Astrocyte (in vitro differentiated cells and primary cell): ENCODE measurements at places on chromosomes 2 and 18. TPM values are rescaled to one million over a fixed set of nuclear protein-coding genes. Genes with fewer than 3 reads are reported as not detected.

The OR6B2 gene
- total RNA-seq = not detected in 2 replicates

The B4GALT6 gene
- 17.0 and 17.7 TPM in 2 replicates for total RNA-seq

- H3K27ac ChIP-seq = no peak overlapping the region
- no peak for DNase-seq
- no peak overlapping the region for H3K4me3 ChIP-seq
- no peaks in the 10 kb centered on the region for H3K36me3 ChIP-seq
Observed at GRCh38 chr2:145119225-145119624, 599.3 kb upstream of the ZEB2 start.

DNA sequence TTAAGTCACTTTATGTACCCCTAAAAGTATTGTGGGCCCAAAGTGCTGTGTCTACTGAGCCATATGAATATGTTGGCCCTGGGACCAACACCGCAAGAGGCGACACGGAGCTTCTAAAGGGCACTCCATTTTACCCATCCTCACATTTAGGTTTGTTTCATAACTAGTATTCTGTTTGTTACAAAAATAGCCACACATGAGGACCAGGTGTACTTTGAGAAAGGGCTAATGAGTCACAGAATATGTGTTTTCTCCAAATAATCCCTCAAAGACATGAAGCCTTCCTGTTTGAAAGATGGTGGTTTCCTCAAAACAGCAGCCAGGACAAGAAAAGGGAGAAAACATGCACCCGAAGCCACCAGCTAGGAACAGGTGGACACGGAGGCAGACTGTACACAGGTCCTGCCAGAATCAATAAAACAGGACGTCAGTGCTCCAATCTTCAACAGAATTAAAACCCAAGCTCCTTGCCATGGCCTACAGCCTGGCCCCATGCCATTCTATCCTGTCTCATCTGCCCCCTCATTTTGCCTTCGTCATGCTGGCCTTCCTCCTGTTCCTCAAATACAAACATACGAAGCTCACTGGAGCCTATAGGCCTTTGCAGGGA, 21.8 kb upstream of the GRB14 start:
- H3K4me3 ChIP-seq = no peak overlapping the region
- no peak for DNase-seq
- no peak overlapping the region for H3K27ac ChIP-seq
- H3K27me3 ChIP-seq = no peaks in the 10 kb centered on the region
- H3K4me1 ChIP-seq = no peaks in the 10 kb centered on the region
- H3K36me3 ChIP-seq = no peaks in the 10 kb centered on the region

DNA sequence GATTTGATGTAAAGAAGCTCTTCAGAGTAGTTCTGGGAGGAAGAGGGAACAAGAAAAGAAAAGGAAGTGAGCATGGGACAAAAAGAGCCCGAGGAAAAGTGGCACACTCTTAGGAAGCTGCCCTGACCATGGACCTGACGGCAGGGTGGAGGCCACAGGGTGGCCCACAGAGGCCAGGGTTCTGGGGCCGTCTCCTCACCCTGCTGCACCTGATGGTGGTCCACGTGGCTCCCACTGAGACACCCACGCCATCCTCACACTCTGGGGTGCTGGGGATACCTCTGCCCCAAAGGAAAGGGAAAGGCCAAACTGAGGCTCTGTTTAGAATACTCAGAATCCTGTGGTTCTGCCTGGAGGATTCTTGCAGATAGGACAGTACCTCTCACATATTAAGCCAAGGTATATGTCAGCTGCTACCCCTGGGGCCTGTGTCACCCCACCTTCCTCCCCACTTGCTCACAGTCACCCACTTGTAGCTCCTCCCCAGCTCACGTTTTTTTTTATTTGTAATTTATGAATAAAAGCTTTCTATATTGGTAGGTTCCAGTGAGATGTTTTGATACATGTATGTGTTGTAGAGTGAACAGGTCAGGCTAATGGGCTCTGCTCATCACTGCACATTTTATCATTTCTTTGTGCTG, 171.1 kb downstream of the LDLRAD4 start:
- no peak overlapping the region for H3K4me3 ChIP-seq
- H3K27ac ChIP-seq = no peak overlapping the region
- DNase-seq = no peak
